ENCODE measurements at places on chromosomes 1 and 21. TPM values are rescaled to one million over a fixed set of nuclear protein-coding genes. Genes with fewer than 3 reads are reported as not detected.

DNA sequence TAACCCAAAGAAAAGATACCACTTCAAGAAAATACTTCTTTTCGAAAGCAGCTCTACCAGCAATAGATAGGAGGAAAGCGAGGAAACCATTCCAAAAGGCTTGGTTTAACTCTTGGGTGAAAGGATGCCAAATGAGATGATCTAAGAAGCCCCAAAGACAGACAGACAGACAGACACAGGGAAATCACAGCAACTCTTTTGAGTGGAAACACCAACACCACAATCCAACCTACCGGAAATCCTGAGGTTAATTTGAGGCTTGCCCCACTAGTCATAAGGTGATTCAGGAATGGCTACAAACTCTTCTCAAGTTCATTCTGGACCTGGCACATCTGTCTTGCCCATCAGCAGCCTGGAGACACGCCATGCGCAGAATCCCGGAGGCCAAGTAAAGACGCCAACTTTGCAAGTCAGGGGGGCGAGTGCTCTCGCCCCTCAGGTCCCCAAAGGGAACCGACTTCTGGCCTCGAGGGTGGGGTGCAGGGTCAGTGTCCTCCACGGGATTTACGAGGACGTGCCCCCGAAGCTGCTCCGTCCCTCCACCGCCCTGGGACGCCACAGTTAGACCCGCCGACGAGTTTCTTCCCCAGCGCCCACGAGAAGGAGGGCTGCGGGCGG is 778 bp downstream of the EVI5 start:
- peak overlapping the region; percentile 10 for H3K27ac ChIP-seq
- H3K4me1 ChIP-seq = peaks cover 16% of the 10 kb centered on the region
- H3K4me3 ChIP-seq = peak overlapping the region; percentile 63
- H3K27me3 ChIP-seq = peaks cover 81% of the 10 kb centered on the region
- peaks cover 2% of the 10 kb centered on the region for H3K36me3 ChIP-seq

PLA2G5 gene
- not detected for total RNA-seq

DNA sequence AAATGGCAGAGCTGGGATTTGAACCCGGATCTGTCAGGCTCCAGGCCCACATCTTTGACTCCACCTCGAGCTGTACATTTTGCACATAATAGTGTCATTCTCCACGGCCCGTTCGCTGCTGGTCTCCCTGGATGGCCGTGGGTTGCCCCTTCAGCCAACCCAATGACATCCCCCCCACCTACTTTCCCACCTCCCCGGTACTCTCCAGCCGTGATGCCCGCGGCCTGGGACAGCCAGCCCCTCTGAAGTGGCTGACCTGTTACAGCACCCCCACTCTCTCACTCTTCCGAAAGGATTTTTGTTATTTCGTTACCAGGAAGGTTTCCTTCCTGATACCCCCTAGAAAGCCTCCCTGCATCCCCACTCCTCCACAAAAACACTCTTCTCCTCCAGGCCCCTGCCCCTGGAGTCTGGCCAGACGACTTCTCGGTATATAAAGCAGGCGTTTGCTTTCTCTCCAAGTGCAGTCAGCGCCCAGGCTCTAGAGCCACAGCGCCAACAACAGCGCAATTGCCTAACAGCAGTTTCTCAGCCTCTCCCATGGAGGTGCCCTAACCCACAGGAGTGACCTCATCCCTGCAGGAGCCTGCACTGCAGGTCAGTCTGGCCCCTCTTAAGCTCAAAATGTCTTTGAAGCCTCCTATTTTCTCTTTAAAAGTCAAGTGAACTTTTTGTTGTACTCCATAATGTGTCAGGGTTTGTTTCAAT is 14.5 kb upstream of the GJB5 start:
- H3K27ac ChIP-seq = no peak overlapping the region
- DNase-seq = no peak
- H3K36me3 ChIP-seq = no peaks in the 10 kb centered on the region
- H3K4me1 ChIP-seq = no peaks in the 10 kb centered on the region

MX2 gene
- 31.3 TPM for total RNA-seq

DNA sequence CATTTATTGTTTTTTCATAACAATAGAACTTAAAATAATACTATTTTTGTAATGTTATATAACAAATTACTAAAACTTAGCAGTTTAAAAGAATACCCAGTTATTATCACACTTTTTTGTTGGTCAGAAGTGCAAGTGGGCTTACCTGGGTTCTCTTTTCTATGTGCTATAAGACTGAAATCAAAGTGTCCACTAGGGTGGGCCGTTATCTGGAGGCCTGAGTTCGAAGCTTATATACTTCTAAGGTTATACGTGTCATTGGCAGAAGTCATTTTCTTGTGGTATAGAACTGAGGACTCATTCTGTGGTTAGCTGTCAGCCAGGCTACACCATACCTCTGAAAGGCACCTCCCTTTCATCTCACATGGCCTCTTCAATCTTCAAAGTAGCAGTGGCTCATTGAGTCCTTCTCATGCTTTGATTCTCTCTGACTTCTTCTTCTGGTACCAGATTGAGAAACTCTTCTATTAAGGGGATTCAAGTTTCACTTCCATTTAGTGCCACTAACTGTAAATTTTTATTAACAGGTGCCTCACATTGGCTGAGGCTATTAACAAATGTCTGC is 414.3 kb downstream of the AMY1C start:
- no peak overlapping the region for H3K27ac ChIP-seq
- H3K4me3 ChIP-seq = no peak overlapping the region
- H3K36me3 ChIP-seq = no peaks in the 10 kb centered on the region
- no peak for DNase-seq

All from activated naive CD8-positive, alpha-beta T cell treated with anti-CD3 and anti-CD28 coated beads for 36 hours (primary cell).